CD4-positive, alpha-beta T cell treated with Interleukin-17A for 4 hours (primary cell): ENCODE measurements at places on chromosomes 16 and 17.
A peak's percentile ranks its signal among the peaks of the same experiment; 100 is the strongest.

DNA sequence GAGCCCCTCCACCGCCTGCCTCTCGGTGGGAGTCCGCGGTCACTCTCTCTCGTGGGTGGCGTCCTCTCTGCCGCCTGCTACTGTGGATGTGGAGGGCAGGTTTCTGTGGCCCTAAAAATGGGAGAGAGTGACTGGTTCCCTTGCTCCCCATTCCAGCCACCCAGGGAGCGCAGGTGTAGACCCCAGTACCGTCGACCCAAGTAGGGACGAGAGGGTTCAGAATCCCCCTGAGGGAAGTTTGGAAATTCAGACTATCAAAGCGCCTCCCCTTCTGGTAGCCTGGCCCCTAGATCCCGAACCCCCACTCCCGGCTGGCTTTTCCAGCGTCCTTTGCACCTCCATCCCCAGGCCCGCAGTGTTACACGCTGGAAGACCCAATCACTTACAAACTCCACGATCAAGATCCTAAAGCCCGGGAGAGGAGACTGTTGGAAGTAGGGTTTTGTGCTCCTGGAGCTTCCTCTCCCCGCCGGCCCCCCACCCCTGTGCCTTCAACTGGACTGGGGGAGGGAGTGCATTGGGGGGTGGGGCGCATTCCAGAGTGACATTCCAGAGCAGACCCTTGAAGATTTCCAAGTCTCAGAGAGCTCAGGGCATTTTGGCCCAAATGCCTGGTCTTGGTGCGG is 991 bp downstream of the GPRC5C start:
- no peak for DNase-seq

DNA sequence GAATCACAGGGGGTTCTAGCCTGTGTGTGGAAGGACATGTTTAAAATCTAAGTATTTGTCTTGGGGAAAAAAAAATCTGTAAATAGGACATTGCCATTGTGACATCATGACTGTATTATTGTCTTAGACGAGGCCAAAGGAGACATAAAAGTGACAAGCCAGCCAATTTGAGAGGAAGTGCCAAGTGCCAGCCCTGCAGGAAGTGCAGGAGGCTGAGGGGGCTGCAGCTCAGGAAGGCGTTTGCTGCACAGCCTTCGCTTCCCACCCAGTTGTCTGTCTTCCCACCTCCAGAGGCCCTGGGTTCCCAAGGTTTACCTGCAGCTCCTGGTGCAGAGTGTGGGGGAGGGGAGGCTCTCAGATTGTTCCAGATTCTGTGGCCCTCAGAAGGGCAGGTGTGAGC is 1.3 kb downstream of the ADCY7 start:
- peak; percentile 68 for DNase-seq

GRCh38 chr16:82700541-82701235 is 73.9 kb downstream of the CDH13 start:
- DNase-seq: peak; percentile 14

DNA sequence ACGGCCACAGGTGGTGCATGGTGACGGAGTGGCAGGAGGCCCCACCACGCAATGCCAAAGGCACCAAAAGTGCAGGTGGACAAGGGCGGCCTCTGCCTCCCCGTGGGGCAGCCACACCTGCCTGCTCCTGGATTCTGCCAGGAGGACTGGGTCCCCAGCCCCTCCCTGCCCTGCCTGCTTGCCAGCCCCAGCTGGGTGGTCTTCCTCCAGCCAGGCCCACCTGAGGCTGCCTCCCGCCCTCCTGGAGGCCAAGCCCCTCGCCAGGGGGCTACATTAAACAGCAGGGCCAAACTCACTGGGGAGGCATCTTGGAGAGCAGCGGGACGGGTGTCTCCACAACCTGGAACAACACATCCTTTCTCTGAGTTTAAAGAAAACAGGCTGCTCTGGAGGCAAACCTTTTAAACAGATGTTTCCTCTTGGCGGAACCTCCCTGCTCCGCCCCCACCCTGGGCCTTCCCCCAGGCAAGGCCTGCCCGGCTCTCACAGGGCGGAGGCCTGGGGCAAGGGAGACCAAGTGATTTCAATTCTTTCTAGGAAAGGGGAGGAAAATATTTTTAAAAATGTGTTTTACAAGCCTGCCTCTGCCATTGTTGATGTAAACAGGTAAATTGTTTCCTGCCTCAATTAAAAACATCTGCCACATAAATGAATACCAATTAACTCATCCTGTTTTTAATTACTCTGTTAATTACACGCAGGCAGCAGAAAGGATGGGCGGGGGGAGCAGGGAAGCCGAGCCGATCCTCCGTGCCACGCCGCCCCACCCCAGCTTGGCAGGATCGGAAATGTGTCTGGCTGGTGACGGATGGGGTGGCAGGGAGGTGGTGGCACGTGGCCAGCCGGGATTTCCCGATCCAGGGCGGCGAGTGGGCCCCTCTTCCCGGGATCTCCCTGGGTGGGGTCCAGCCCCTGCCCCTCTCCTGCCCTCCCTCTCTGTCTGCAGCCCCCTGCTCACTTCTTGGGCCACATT is 54.4 kb upstream of the PABPN1L start:
- DNase-seq: peak; percentile 31

- no peak for DNase-seq
Observed at GRCh38 chr16:74291577-74292208, 4.9 kb upstream of the PSMD7 start.

DNA sequence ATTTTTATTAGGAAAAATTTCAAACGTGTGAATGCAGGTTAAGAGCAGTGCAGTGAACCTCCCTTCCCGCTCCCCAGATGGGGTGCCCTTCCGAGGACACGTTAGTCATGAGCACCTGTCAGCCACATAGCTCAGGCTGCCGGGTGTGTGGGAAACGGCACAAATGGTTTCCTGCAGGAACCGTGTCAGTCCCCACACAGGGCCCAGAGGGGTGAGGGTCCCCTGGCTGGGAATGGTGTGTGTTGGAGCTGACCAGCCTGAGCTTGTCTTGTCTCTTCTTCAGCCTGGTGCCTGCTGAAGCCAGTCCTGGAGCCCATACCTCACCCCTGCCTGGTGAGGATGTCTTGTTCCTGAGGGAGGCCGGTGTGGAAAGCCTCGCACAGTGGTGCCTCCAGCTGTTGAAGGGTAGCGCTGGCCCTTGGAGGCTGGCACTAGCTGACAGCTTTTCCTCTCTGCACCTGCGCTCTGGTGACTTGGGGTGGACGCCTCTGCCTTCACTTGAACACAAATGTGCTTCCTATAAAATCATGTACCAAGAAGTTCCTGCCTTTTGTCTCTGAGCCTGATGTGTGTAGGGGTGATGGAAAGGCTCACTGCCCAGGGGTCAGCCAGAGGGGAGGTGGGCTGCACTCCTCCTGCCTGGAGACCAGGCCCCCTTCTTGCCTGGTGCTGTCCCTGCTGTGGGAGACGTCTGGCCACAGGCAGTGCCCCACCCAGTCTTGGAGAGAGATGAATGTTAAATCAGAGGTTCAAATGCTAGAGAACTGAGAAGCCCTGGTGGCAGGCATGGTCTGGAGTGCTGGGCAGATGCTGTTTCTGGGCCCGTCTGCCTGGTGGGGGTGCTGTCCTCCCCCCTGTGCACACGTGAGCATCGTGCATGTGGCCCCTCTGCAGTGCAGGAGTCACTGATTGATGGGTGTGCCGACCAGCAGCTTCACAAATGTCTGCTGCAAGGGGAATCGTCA is 102.6 kb upstream of the ZNF750 start:
- DNase-seq: no peak

DNA sequence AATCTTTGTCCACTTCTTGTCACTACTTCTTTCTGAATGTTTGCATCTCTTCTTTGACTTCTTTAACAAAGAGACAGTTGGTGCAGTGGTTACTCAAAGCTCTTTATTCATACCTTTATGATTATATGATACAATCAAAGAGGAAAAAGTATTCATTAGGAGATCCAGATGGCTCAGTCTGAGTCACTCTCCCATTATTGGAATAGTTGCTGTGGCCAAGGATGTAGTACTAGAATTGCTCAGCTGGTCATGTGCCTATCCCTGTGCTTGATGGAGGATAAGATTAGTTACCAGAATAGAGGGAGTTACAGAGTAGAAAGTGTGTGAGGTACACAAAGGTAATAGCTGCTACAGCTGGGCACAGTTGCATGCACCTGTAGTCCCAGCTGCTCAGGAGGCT is 18.3 kb downstream of the BCAS3 start:
- DNase-seq: no peak

DNA sequence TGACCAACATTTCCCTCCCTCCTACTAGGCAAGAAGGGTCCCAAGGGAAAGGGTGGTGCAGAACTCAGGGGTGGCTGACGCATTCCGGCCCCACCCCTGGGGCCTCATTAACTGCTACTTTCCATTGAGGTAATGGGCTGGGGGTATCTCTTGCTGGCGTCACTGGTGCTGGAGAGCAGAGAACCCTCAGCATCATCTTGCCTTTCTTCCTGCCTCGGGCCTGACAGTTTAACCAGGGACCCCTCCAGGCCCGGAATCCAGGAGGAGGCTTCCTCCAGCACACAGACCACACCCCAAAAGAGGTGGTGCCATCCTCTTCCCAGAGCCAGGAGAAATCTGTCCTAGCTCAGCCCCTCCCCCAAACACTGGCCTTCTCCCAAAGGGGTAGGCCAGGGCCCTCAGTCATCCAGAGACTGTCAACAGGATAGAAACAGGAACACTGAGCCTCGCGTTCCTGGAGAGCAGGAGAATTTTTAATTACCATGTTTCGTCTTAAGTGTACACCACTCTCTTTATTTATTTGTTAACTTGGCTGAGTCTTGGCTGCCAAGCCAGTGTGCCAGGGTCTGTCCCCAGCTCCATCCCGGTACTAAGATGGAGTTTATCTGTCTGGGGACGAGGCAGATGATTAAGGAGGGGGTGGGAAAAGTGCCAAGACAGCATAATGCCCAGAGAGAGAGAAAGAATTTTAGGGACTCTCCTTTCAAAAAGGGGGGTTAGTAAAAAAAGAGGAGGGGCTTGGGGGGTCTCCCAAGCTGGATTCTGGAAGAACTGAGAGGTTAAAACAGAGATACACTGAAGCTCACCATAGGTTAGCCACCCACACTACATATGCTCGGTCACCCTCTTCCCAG is 5.1 kb downstream of the ETV4 start:
- no peak for DNase-seq

DNA sequence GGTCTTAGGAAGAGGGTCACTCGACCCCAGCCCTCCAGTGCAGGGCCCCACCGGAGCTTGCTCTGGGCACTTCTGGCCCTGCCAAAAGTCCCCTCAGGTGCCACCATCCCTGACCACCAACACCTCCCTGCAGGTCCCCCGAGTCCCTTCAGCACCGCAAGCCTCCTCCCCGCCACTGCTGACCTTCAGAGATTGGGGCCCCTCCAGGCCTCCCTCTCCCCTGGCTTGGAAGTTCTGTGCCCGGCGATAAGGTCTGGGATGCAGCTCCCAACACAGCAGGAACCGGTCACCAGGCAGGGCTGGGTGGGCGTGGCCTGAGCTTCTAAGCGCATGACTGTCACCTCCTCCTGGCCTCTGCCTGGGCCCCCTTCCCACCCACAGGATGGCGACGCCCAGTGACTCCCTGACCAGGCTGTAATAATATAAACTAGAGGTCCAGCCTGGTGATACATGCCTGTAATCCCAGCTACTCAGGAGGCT is 11.2 kb downstream of the PIEZO1 start:
- DNase-seq: no peak

- no peak for DNase-seq
Observed at GRCh38 chr16:23385441-23385840, 67.5 kb downstream of the COG7 start.

DNA sequence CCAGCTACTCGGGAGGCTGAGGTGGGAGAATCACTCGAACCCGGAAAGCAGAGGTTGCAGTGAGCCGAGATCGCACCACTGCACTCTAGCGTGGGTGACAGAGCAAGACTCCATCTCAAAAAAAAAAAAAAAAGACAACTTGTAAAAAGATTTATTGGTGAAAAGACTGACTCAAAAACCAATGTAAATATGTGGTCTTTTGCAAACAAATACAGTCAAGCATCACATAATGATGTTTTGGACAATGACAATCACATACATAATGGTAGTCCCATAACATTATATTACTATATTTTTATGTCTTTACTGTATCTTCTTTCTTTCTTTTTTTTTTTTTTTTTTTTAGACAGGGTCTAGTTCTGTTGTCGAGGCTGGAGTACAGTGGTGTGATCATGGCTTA is 8.3 kb downstream of the CRLF3 start:
- no peak for DNase-seq

GRCh38 chr16:16938009-16938408 is 532.8 kb downstream of the XYLT1 start:
- DNase-seq: no peak

DNA sequence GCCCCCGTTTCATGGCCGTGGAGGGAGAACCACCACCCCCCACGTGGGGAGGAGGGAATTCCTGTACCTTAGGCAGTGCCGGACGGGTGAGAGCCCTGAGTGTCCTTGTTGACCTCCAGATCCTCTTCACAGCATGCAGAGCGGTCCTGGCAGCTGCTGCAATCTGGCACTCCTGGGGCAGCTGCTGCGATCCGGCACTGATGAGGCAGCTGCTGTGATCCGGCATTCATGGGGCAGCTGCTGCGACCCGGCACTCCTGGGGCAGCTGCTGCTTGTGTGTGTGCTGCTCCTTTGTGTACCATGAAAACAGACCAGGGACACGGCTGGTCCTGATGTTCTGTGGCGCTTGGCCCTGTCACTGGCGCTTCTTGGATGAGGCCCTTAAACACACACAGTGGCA is 12.8 kb downstream of the ZNF778 start:
- no peak for DNase-seq

GRCh38 chr17:83133302-83134121 is 54.1 kb downstream of the METRNL start:
- no peak for DNase-seq

- no peak for DNase-seq
Observed at GRCh38 chr16:88921591-88921990, 55.1 kb upstream of the PABPN1L start.

DNA sequence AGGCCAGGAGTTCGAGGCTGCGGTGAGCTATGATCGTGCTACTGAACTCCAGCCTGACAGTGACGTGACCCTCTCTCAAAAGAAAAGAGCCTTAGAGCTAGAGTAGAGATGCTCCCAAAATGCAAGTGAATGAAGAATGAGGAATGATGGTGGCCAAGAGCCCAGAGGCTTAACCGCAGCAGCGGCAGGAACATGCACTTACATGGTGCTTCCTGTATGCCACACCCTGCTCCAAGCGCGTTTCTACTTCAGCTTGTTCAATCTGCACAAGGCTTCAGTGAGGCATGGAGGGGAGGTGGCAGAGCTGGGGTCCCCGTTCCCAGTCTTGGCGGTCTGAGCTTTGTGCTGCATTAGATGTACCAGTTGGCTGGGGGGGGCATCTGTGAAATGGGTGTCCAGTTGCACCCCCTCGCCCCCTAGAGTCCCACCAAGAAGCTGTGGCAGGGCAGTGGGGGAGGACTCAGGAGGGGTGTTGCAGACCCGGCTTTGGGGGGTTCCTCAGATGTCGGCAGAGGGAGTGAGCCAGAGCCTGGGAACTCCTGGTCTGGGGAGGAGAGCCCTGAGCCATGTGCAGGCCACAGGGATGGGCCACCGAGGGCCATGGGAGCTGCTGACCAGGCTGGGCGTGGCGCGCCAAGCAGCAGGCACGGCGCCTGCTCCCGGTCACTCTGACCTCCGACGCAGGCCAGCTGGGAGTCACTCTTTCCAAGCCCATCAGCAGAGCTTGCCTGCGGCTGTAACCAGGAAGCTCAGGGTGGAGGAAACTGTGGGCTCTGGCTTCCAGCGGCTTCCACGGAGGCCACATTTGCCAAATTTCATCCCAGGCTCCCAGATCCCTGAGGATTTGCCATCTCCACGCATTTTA is 260.1 kb downstream of the PARN start:
- DNase-seq: no peak
